Gastroesophageal sphincter (tissue), 4 donors: ENCODE measurements at places on chromosomes 3 and 15.
A peak's percentile ranks its signal among the peaks of the same experiment; 100 is the strongest.

- ATAC-seq, result no peak
These were observed 75.7 kb upstream of the PRR23C start for GRCh38 chr3:139120086-139121056.

DNA sequence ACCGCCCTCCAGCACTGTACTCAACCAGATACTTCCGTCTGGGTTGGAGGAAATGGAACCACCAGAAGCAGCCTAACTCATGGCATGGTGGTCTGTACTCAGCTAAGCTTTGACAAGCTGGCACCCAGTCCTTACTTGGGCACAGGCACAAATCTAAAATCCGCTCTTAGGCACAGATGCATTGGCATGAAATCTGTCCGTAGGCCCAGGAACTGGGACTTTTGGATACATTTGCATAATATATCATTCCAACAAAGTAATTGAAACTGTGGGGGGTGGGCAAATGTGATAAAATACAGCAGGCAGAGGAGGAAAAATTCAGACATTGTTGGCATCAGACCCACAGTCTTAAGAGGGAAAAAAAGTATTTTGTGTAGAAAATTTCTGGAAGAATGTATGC lies 75.4 kb downstream of the C3orf85 start:
- ATAC-seq, result no peak

DNA sequence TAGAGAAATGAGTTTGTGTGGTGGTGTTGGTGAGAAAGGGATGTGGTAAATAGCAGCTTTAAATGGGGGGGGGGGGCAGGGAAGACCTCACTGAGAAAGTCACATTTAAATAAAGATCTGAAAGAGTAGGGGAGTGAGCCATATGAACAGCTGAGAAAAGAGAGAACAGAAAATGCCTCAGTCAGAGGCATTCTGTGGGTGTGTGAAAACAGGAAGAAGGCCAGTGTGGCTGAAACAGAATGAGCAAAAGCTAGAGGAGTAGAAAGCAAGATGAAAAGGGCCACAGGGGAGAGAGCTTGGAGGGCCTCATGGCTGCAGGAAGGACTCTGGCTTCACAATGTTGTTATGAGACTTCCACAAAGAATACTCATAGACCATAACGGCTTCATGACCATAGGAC lies 783.3 kb downstream of the ZPLD1 start:
- no peak for ATAC-seq

- no peak for ATAC-seq
These were observed 77.3 kb downstream of the CPN2 start for GRCh38 chr3:194273743-194274310.

GRCh38 chr3:43055393-43055792 lies 50.5 kb downstream of the POMGNT2 start:
- no peak for ATAC-seq

- ATAC-seq, result no peak
These were observed 70.3 kb downstream of the SCN5A start for GRCh38 chr3:38579141-38579540.

DNA sequence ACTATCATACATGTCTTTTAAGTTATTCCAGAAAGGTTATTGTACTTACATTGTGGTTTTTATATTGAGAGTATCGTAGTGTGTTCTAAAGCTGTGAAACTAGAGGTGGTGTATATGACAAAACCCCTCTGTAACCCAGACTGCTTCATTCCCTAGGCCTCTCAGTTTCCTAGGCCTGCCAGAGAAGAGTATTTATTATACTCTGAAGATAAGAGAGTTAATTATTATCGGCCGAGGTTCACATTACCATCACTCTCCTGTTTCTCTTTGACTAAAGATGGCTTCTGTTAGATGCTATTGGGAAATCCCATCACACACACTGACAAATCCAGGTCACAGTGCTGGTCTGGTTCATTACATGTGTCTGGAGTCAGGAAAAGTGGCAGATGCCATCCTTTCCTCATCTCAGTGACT lies 20.5 kb downstream of the EXOSC7 start:
- ATAC-seq, result no peak

DNA sequence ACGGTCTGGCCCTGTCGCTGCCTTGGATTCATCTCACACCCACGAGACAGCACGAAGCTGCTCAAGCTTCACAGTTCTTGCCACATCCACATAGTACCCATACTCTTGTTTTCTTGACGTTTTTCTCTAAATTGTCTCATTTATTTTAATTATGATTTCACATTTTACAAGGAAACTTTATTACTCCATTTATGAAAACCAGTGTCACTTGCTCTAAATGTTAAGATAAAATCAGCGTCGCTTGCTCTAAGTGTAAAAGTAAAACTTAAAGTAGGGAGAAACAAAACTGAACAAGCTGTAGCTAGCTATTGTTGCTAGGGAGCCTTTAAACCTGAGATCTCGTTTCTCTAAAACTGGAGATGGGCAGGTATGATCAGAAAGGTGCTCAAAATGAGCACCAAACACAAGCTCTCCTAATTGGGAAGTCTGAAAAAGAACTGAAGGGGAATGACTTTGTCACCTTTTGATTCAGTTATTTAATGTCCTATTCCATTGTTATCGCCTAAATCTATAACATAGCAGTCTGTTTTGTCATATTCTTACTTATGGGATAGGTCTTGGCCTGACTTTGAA lies 680 bp downstream of the IFT122 start:
- peak; percentile 61 for ATAC-seq

GRCh38 chr15:74179101-74179841 lies 5.8 kb downstream of the ISLR start:
- ATAC-seq, result peak; percentile 91

DNA sequence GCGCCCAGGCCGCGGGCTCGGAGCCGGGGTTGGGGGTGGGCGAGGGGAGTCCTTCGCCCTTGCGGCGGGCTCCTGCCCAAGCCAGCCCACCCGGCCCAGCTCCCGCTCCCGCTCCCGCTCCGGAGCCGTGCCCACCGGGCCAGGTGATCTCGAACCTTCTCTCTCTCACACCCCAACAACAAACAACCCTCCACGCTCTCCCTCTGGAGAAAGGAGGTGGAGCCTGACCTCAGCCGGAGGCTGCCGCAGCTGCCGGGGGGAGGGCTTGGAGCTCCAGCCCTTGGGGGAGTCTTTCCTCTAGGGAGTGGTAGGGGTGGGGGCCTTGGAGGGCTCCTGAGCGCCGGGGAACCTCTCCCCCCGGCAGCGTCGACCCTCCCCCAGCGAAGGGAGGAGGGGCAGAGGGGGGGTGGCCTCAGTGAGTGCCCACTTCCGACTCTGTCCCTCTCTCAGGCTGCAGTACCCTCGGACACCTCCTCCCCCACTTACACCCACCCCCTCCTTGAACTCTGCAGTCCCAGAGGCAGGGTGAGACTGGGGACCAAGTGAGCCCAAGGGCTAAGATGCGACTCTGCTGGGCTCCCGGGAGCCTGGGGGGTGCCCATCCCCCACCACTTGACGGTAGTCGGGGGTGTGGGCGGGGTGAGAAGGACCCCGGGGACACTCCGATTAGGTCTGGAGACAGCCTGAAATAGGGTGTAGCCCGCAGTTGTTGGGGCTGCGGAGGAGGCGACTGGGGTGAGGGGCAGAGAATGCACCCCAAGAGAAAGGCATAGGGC lies 4.4 kb upstream of the BAHD1 start:
- ATAC-seq, result no peak
